Frontal cortex (tissue), 4 donors: ENCODE measurements at places on chromosomes 3 and 15. TPM values are rescaled to one million over a fixed set of nuclear protein-coding genes. Genes with fewer than 3 reads are reported as not detected.

BRPF1 gene
- 16.3 TPM for total RNA-seq

SI gene
- total RNA-seq: not detected

PRC1 gene
- total RNA-seq: 13.5 TPM

AMT gene
- total RNA-seq: 1.6 TPM

POC1A gene
- total RNA-seq: 2.4 TPM

ROPN1 gene
- not detected for total RNA-seq

NDN gene
- 97.0 TPM for total RNA-seq

POLR2M gene
- total RNA-seq: 563 TPM

PPIP5K1 gene
- 21.6 TPM for total RNA-seq

CHRNB4 gene
- 0.41 TPM for total RNA-seq

OIP5 gene
- total RNA-seq: 2.4 TPM

DNASE1L3 gene
- 0.41 TPM for total RNA-seq

DNA sequence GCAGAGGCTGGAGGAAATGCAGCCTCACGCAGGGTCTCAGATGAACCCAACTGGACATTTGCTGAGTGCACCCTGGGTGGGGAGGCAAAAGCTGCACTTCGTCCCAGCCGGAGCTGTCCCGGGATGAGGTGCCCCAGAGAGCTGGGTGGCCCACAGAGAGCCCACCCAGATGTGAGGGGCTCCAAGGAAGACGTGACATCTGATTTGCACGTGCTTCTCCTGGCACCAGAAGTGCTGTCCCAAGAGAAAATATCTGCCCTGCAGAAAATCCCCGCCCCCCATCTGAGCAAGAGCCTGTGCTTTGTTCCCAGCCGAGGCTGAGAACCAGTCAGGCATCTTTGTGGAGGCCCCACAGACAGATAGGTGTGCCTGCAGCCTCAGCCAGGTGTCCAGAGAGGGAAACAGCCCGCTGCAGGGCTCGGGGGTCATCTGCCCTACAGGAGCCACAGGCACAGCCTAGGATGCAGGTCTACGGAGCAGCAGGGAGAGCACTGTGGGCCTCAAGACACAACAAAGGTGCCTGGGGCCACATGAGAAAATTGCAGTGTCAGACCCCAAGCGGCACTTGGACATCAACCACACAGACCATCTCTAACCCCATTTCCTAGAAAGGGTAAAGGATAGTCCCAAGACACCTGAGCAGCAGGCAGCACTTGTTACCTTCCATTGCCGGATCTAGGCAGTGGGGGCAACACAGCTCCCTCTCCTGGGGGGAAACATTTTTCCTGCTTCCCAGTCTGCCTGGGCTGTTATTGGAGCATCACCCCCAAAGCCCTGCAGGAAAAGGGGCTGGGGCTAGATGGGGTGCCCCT lies 5.8 kb downstream of the TMIE start:
- DNase-seq: no peak

DNA sequence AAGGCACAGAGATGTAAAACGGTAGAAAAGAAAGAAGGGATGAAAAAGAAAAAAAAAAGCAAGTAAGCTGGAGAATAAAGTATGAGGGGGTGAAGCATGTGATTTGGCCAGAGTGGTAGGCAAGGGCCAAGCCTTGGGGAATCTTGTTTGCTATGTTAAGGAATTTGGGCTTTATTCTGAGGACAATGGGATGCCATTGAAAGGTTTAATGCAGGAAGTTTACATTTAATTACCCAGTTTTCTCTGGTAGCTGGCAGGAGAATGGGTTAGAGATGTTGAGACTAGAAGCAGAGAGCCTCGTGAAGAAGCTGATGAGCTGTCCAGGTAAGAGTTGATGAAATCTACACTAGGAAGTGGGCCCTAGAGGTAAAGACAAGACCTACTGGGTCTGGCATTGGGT lies 455.9 kb downstream of the PDCD6IP start:
- DNase-seq: no peak

- no peak for DNase-seq
Observed at GRCh38 chr3:159480046-159480445, 508.6 kb upstream of the IL12A start.

GRCh38 chr3:111590143-111590491 lies 5.0 kb downstream of the ZBED2 start:
- no peak for DNase-seq

GRCh38 chr15:72554471-72555425 lies 80.6 kb downstream of the ARIH1 start:
- no peak for DNase-seq

DNA sequence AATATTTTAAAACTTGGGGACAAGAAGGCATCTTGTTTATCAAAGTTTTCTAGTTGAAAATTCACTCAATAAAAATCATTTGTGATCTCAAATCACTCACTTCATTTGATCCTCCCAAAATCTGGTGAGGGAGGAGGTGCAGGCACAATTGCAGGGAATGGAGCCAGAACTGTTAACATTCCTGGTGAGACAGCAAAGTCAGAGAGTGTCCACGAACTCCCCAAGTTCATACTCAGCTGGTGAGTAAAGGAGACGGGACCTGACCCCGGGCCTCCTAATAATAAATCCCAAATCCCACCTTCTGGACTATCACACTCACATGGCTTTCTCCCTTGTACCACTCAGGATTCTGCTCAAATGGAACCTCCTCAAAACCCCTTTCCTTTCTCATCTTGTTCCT lies 252.3 kb upstream of the LRTM1 start:
- DNase-seq: no peak

GRCh38 chr3:149512073-149512782 lies 37.7 kb downstream of the TM4SF4 start:
- peak; percentile 53 for DNase-seq

DNA sequence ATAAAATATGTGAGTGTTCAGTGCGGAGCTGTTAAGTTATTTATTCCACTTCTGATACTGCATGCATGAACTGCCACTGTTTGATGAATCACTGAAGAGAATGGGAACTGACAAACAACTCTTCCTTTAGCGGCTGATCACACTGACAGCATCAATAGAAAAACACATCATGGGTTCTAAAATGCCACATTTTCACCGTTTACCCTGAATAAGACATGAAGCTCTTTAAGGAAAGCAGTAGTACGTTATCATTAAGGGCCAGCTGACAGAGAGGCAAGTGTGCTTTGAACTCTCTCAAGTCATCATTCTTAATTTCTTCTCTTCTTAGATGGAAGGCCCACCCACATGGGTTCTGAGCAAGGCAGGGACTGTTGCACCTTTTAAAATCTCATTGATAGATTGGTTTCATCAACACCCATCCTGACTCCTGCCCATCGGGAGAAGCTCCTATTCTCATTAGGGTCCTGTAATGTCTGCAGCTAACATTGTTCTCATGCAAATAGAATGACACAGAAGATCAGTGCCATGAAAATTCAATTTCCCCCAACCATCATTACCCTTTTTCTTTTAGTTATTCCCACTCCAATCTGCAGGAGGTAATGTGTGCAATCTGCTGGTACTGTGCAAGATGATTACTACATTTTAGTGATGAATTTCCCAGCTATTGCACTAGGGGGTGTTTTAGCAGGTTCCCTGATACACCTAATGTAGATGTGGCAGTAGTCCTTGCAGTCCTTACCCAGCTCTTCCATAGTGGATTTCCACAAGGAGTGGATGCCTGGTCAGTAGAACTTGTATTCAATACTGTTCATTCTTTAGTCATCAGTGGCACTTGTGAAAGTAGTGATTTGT lies 119.1 kb downstream of the ROBO2 start:
- no peak for DNase-seq

DNA sequence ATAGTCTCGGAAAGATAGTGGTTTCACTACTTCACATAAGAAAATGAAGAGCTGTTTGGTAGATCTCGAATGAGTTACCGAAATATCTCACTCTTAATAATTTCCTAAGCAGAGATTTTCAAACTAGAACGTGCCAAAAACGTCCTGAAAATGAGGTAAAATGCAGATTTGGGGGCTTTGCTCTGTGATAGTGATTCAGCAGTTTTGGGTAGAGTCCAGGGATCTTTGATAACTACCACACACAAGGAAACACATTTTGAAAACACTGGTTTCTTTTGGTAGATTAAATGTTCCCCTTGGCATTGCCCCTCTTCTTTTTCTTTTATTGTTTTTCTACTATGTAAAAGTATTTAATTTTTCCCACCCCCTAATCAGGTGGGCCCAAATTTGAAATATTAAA lies 125.9 kb downstream of the EBLN2 start:
- DNase-seq: no peak

DNA sequence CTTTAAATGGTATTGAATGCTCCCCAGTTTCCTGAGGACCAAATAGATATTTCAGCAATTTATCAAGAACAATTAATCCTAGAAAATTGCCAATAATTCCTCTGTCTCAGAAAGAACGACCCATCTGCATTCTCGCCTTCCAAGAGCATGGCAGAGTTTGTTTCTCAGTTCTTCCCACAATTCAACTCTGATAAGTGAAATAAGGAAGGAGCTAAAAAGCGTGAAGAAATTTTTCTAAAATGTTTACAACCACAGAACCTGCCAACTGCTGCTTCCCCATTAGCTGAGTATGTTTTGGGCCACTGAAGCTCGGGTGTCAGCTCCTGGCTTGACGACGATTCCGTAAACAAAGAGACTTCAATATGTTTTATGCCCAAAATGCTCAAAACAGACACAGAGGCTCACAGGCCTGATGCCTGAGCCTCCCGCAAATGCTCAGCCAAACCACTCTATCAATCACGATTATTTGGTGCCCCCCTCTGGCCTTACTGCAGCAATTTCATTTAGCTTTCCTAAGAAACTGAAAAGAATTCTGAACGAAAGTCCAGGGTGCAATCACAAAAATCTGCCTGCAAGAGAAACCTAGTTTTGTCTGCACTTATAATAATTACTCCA lies 259.2 kb upstream of the CCDC54 start:
- DNase-seq: peak; percentile 54

DNA sequence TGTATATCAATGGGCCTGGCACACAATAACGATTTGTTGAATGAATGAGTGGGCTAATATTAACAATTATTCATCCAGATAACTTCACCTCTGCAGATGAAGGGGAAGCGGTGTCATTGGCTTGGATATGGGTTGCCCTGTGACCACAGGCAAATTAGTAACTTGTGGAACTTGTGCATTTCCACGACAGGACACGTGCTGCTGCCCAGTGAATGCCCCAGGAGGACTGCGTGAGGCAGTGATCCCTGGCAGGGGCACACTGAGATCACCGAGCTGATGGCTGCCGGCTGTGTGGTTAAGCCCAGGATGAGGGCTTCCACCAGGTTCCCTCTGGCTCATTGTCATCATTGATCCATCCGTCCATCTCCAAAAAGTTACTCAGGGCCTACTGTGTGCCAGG lies 84.1 kb upstream of the HACD2 start:
- no peak for DNase-seq

DNA sequence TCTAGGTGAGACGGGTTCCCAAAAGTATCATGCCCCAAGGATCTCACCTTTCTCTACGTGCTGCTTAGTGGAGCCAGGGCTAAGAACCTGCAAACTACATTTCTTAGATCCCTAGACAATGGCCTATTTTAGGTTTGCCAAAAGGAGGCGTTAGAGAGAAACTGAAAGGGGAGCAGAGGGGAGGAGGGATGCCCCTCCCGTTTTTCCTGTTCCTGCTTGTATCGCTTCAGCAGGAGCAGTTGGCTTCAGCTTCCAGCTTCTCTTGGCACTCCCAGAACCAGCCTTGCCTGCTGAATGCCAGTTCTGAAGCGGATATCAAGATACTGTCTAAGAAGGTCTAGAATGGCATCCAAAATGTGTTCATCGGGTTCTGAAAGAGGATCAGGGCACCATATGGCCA lies 58.4 kb upstream of the ABHD17C start:
- no peak for DNase-seq

DNA sequence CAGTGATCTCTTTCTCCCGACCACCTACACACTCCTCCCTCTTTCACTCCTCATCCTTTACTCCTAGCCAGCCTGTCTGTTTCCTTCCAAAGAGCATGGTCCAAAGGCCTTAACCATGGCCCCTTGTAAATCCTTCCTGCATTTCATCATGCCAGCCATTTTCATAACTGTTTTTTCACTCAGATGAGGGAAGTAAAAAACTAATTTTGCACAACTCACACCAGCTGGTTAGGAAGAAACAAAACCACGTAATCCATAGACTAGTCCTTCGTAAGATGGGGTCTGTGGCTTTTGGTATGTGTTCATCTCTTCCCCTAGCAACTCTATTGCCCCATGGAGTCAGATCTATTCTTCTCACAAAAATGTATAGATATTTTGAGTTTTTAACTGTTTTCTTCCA lies 187.8 kb downstream of the SHOX2 start:
- DNase-seq: no peak

DNA sequence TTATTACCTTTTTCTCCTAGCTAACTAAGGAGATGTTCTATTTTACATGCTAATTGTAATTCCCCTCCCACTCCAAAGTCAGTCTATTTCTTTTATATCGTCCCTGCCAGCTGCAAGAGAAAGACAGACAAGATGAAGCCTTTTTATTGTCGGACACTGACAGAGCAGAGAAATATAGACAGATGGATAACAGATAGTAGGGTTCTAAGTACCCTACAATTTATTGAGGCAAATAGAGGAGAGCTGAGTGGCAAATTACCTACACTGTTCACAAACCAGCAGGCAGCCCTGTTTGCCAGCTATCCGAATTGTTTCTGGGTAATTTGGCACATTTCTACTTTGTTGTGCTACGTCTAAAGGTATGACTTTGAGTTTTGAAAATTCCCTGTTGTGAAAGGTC lies 392.3 kb upstream of the ZNF717 start:
- no peak for DNase-seq

- no peak for DNase-seq
Observed at GRCh38 chr3:52392216-52392930, 52.5 kb downstream of the SEMA3G start.

GRCh38 chr15:81133782-81134461 lies at the start of gene CFAP161:
TSS of gene CFAP161 (plus strand) at chr15:81134270. CDS start at chr15:81134330, 60 bp downstream.
- peak; percentile 54 for DNase-seq

GRCh38 chr3:54827776-54828175 lies 100.1 kb downstream of the LRTM1 start:
- DNase-seq: no peak

DNA sequence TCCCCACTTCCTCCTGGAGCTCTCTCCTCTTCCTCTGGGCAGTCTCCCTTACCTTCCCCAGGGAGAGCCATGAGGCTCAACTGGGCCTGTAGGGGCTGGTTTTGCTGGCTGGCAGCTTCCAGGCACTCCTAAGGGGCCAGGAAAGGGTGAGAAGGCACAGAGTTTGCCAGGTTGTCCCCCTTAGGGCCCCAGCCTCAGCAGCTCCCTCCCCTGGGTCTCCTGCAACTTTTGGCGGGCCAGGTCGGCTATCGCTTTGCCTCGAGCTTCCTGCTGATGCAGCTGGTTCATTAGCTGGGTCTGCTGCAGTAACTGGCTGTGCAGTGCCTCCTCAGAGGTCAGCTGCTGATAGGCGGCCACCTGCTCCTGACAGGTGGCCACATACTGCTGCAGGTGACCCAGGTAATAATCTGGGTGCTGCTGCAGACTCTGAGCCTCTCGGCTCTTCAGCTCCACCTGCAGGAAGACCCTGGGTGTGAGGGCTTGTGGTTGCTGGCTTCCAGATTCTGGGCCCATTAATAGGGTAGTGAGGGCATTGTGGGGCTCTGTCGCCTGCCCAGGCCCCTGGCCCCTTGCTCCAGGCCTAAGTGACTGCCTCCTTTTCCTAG lies 29.7 kb upstream of the OR4F6 start:
- DNase-seq: no peak

GRCh38 chr15:35362195-35362829 lies 183.7 kb downstream of the DPH6 start:
- DNase-seq: no peak
